ENCODE measurements at places on chromosomes 16 and 17.

- no peak for DNase-seq
Measured at GRCh38 chr17:64260886-64261285, 2.2 kb downstream of the TEX2 start.

- no peak for DNase-seq
Measured at GRCh38 chr16:87326151-87326571, 9.0 kb upstream of the C16orf95 start.

- no peak for DNase-seq
Measured at GRCh38 chr17:65538675-65539529, 22.5 kb downstream of the AXIN2 start.

GRCh38 chr16:20393801-20394577 lies 10.5 kb downstream of the PDILT start:
- DNase-seq = no peak

GRCh38 chr17:64627797-64628196 lies 34.3 kb downstream of the SMURF2 start:
- DNase-seq = no peak

DNA sequence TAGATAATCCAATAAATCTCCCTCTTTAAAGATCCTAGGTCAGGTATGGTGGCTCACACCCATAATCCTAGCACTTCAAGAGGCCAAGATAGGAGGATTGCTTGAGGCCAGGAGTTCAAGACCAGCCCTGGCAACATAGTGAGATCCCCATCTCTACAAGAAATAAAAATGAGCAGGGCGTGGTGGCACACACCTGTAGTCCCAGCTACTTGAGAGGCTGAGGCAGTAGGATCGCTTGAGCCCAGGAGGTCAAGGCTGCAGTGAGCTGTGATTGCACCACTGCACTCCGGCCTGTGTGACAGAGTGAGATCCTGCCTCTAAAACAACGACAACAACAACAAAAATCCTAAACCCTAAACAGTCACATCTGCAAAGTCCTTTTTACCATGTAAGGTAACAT lies 2.0 kb upstream of the CCL22 start:
- no peak for DNase-seq

GRCh38 chr16:13052431-13052830 lies 151.0 kb downstream of the SHISA9 start:
- no peak for DNase-seq

- no peak for DNase-seq
Measured at GRCh38 chr17:44548376-44549230, 8.7 kb upstream of the FZD2 start.
